ENCODE measurements at places on chromosomes 4 and X. TPM values are rescaled to one million over a fixed set of nuclear protein-coding genes. Genes with fewer than 3 reads are reported as not detected.

ADH1B gene
- total RNA-seq = not detected

MSX1 gene
- total RNA-seq = not detected

DNA sequence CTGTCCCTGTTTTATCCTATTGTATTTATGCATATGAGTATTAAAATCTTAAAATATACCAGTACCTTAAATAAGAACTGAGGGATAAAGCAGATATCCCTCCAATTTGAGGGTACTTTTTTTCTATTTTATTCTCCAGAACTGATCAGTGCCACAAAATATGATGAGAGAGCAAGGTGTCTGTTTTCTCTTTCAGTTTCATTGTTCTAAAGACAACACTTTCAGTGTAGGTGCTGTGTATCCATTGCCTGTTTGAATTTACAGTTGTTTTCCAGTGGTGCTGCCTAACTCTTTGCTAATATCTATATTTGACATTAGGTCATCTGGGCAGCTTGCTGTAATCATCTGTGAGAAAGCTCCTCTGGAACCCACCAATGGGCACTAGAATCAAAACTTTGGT lies 394.7 kb downstream of the IL1RAPL1 start:
- DNase-seq = no peak
- H3K27ac ChIP-seq = no peak overlapping the region
- H3K4me1 ChIP-seq = no peaks in the 10 kb centered on the region
- H3K27me3 ChIP-seq = no peaks in the 10 kb centered on the region
- no peaks in the 10 kb centered on the region for H3K36me3 ChIP-seq

- no peak overlapping the region for H3K27ac ChIP-seq
- H3K27me3 ChIP-seq = no peaks in the 10 kb centered on the region
- no peak for DNase-seq
- H3K36me3 ChIP-seq = no peaks in the 10 kb centered on the region
- H3K4me1 ChIP-seq = no peaks in the 10 kb centered on the region
- no peak overlapping the region for H3K4me3 ChIP-seq
These were observed 42.2 kb downstream of the GABRG1 start for GRCh38 chr4:46081674-46082073.

GPC4 gene
- total RNA-seq = 0.20 TPM

GNRHR gene
- total RNA-seq = not detected

GRCh38 chrX:13673016-13673415 lies 15.9 kb upstream of the RAB9A start:
- H3K36me3 ChIP-seq = no peaks in the 10 kb centered on the region
- no peak overlapping the region for H3K27ac ChIP-seq
- H3K27me3 ChIP-seq = no peaks in the 10 kb centered on the region
- H3K4me3 ChIP-seq = no peak overlapping the region

DNA sequence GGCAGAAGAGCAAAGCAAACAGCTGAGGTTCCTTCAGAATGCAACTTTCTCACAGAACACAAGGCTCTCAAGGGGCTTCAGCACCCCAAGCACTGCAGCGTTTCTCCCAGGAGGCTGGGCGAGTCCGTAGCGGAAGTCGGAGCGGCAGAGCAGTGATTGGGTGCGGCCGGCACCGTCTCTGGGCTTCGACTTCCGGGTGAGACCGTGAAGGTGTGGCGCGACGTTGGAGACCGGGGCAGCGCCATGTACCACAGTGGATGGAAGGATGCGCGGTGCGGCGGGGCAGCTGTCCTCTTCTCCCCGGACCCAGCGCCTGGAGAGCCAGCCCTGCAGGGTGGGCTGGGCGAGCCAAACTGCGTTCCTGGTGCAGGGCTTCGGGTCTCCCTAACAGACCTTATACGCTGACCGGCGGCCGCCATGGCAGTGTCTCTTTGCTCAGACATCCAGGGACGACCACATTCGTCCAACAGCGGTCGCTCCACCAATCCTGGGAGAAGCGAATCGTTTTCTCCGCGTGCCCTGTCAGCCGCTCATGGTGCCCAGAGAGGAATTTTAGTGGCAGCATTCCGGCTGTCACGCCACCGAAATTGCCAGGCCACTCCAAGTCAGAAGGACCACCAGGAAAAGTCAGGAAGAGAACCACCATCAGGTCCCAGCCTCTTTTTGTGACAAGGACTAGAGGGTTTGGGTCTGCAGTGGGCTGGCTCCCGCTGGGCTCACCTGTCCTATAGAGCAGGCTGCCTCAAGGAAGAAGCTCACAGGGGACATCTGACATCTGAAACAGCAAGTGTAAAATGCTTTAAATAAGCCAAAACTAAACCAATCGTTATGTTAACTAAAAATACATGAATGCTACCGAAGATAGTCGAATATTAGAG lies 20.5 kb downstream of the TRIM61 start:
- no peaks in the 10 kb centered on the region for H3K36me3 ChIP-seq
- no peaks in the 10 kb centered on the region for H3K27me3 ChIP-seq
- no peak overlapping the region for H3K27ac ChIP-seq
- peak overlapping the region; percentile 69 for H3K4me3 ChIP-seq
- no peaks in the 10 kb centered on the region for H3K4me1 ChIP-seq

- no peaks in the 10 kb centered on the region for H3K36me3 ChIP-seq
- H3K27ac ChIP-seq = no peak overlapping the region
- H3K27me3 ChIP-seq = no peaks in the 10 kb centered on the region
- H3K4me3 ChIP-seq = no peak overlapping the region
These were observed 13.0 kb upstream of the SEPSECS start for GRCh38 chr4:25172961-25173915.

DNA sequence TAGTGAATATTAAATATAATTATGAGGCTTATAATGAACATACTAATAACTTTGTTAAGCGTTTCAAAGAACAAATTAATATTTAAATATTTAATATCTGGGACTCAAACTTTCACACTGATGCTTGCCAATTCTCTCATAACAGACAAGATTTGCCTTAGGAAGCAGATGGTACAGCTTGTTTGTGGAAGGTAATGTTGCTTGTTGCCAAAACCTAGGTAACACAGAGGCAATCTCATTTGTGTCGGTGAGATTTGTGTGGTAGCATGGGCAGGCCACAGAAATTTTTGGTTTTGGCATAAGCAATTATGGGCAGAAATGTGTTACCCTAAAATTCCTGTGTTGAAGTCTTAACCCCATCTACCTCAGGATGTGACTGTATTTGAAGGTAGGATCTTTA lies 114.9 kb upstream of the AFF2 start:
- H3K4me1 ChIP-seq = peaks cover 13% of the 10 kb centered on the region
- H3K4me3 ChIP-seq = no peak overlapping the region
- no peak overlapping the region for H3K27ac ChIP-seq
- no peaks in the 10 kb centered on the region for H3K36me3 ChIP-seq

YTHDC1 gene
- 206 TPM for total RNA-seq

GLUD2 gene
- not detected for total RNA-seq

PAGE5 gene
- not detected for total RNA-seq

DNA sequence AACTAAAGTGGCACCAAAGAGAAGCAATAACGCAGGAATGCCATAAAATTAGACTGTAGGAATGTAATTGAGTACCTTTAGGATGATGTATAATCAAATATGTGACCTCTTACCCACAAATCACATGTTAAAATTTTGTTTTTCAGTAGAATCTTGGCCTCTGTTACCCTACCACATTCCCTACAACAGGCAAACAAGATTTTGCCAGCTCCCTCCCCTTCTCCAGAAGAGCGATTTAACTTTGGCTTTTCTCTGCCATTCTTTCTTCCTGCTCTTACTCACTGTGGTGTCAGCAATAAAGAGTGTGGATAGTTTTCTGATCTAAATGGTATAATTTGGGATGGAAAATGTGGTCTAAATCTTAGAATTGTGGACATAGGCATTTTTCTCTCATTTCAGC lies 57.2 kb downstream of the TRIM2 start:
- no peaks in the 10 kb centered on the region for H3K27me3 ChIP-seq
- DNase-seq = no peak
- no peak overlapping the region for H3K27ac ChIP-seq
- H3K4me1 ChIP-seq = no peaks in the 10 kb centered on the region
- H3K4me3 ChIP-seq = no peak overlapping the region

DNA sequence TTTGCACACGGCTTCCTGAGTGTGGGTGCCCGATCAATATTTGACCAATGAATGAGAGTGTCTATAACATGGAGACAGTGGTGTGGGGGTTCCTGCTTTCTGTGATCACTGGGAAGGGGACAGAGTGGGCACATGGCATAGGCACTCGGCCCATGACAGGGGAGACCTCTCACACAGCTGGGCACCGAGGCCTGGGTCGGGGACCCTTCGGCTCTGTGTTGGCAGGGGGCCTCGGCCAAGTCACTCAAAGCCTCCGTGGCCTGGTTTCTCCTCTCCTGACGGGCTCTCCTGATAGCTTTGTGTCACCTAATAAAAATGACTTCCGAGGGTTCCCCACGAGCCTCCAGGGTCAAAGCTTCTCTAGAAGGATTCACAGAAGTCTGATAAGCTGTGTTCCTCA lies 43.9 kb upstream of the PSAPL1 start:
- no peaks in the 10 kb centered on the region for H3K4me1 ChIP-seq
- H3K27me3 ChIP-seq = no peaks in the 10 kb centered on the region

GRCh38 chr4:15253349-15253748 lies 174.5 kb upstream of the C1QTNF7 start:
- no peak for DNase-seq
- H3K4me3 ChIP-seq = no peak overlapping the region
- no peaks in the 10 kb centered on the region for H3K27me3 ChIP-seq

All from naive thymus-derived CD4-positive, alpha-beta T cell (primary cell).